ENCODE measurements at places on chromosomes 4 and X. TPM values are rescaled to one million over a fixed set of nuclear protein-coding genes. Genes with fewer than 3 reads are reported as not detected.

Gene PACRGL
- total RNA-seq, result 20.5 TPM

Gene GABRB1
- not detected for total RNA-seq

Gene WNK3
- total RNA-seq, result 1.4 TPM

Gene UCP1
- total RNA-seq, result not detected

Gene UGT2B10
- not detected for total RNA-seq

Gene HSFX4
- total RNA-seq, result not detected

Gene SPANXA2
- not detected for total RNA-seq

Gene CCDC149
- total RNA-seq, result 3.5 TPM

Gene ZNF711
- total RNA-seq, result 1.3 TPM

Gene DCAF8L2
- total RNA-seq, result not detected

Gene XAGE2
- not detected for total RNA-seq

Gene MGARP
- 16.0 TPM for total RNA-seq

Gene COX7B2
- total RNA-seq, result not detected

All from pericardium fibroblast (primary cell).